ENCODE measurements at places on chromosomes 4 and X.
A peak's percentile ranks its signal among the peaks of the same experiment; 100 is the strongest.

GRCh38 chrX:108484251-108484650, 44.6 kb downstream of the COL4A5 start:
- DNase-seq = no peak

DNA sequence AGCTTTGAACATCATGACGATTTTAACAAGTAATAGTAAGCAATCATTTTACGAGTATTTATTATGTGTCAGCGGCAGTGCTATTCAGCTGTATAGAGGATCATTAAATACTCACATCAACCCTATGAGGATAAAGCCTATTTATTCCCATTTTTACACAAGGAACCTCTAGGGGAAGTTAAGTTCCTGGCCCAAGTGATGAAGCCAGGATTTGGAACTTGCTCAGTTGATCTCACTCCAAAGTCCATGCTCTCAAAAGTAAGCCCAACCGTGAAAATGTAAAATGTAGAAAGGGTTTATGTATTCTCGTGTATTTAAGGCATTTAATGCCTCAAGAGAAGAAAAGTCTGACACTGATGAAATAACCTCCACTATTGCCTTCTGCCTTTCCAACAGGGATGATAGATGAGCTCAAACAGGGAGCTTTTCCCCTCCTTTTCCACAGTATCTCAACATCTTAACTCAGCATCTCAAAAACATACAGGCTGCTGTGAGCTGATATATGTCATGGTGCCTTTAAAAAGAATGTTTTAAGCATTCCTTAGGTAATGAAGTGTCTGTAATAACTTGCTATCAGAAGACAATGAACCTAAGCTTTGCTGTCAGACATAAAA, 35.0 kb upstream of the PLA2G12A start:
- DNase-seq = no peak

DNA sequence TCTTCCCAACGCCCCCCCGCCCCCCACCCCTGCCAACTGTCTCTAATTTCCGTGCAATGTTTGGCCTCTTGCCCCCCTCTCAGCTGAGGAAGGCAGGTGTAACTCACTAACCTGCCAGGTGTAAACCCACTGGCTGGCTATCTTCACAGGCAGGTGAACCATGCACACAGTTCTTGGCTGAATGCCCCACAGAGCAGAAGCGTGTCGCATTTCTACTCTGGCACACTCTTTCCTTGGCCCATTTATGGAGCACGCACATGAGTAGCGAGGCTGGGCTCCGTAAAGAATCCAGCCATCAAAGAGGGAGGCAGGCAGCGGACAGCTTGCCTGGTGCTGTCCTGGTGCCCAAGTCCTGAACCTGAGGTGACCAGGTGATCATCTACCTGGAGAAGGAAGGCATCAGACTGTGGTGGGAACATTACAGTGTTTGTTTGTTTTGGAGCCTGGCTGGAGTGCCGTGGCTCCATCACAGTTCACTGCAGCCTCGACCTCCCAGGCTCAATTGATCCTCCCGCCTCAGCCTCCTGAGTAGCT, 39.2 kb upstream of the CRMP1 start:
- DNase-seq = no peak

- no peak for DNase-seq
Observed at GRCh38 chr4:151804821-151805220, 44.0 kb upstream of the GATB start.

- no peak for DNase-seq
Observed at GRCh38 chr4:106971636-106972035, 64.5 kb downstream of the DKK2 start.

GRCh38 chrX:71492231-71493065, 40.5 kb upstream of the OGT start:
- DNase-seq = no peak

GRCh38 chr4:9942921-9943600, 78.2 kb downstream of the SLC2A9 start:
- DNase-seq = no peak

- DNase-seq = peak; percentile 75
Observed at GRCh38 chrX:84187533-84188319, at the start of gene RPS6KA6. RPS6KA6 (minus strand) TSS chrX:84188199; CDS start chrX:84187899, 300 bp downstream.

DNA sequence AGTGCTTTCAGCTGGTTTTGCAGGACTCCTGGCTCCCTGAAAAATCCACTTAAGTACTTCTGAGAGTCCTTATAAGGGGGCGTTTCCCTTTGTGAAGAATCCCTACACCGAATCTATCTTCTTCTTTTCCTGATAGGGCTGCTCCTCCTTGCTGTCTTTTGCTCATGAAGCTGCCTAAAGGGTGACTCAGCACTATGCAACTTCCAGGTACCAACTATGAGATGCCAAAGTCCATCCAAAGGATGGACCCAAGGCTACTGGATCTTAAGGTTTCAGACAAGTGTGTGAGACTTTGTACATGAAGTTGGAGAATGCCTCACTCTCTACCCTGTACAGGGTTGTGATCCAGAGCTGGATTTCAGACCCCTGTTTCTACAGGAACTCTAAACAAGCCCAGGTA, 485.0 kb upstream of the FAT1 start:
- DNase-seq = no peak

DNA sequence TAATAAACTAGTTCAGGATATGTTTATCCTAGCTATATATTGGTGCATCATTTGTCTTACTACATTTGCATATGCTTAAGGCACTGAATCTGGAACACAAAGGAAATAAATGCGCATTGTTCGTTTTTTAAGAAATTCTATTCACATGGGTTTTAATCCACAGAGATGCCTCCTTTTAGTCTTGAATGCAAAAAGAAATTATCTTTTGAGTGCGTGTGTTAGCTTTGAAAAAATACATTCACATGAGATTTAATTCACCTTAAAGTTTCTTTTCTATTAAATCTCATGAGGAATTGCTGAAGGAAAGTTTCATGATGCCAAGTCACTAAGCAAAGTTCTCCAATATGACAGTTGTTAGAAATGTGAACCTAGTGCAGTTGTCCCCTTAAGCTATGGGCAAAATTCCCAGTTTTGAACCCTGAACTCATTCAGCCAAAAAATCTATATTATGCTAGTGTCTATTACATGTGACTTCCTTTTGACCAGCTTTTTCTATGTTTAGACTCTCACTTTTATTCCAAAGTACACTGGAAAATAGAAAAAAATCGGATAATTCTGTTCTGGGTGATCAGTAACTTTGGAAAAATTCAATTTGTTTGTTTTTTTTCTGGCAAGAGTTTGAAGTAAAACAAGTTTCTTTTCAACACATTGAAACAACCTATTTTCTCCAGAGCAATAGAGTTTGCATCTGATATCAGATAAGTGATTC, 426.2 kb upstream of the MAGEB2 start:
- DNase-seq = no peak

- no peak for DNase-seq
Observed at GRCh38 chr4:95641571-95641970, 92.8 kb upstream of the UNC5C start.

GRCh38 chr4:163467082-163467770, 6.3 kb downstream of the TKTL2 start:
- DNase-seq = no peak

- peak; percentile 22 for DNase-seq
Observed at GRCh38 chr4:8317474-8317873, 47.9 kb downstream of the HTRA3 start.

DNA sequence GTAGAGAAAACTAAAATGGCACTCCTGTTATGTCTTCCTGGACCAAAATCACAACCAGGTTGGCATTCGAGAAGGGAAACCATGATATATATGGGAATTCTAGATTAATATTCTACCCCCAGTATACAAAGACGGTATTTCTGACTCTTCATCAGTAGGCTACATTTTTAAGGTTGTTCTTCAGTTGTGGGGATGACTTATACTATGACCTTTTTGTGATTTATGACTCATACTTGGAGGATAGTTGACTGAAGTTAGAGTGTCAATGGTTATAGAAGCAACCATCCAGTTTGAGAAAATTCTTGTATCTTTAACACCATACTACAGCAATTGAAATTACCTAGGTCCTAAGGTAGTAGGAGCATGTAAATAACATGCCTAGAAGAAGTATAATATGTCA, 49.8 kb upstream of the CYSLTR1 start:
- DNase-seq = no peak

DNA sequence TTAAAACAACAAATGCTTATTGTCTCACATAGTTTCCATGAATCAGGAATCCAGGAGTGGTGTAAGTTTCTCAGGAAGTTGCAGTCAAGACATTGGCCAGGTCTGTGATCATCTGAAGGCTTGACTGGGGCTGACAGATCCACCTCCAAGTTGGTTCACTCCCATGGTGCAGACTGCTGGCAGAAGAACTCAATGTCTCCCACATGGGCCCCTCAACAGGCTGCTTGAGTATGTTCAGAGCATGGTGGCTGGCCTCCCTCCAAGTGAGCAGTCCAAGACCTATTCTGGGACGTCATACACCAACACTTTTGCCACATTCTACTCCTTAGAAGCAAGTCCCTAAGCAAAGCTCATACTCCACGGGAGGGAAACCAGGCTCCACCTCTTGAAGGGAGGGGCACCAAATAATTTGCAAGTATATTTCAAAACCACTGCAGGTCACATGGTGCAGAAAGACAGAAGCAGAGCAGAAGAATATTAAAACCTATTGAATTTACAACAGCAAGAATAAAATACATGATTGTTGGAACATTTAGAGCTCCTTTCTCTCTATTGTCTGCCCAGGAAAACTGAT, 35.3 kb downstream of the LGI2 start:
- DNase-seq = no peak

DNA sequence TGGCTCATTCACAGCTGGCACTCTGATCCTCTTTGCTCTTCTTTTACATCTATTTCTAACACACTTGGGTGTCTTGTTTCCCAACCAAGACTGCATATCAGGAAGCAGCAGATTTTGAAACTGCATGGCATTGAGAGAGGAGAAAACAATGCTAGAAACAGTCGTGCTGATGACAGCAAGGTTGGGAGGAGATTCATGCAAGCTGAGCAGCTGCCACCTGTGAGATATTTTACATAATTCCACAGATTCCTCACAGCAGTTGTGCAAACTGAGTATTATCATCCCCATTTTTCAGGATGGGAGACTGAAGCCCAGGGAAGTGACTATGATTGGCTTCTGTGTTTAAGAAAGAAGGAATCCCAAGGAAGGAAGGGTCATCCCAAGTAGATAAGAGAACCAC, 105.0 kb downstream of the SLC2A9 start:
- no peak for DNase-seq

DNA sequence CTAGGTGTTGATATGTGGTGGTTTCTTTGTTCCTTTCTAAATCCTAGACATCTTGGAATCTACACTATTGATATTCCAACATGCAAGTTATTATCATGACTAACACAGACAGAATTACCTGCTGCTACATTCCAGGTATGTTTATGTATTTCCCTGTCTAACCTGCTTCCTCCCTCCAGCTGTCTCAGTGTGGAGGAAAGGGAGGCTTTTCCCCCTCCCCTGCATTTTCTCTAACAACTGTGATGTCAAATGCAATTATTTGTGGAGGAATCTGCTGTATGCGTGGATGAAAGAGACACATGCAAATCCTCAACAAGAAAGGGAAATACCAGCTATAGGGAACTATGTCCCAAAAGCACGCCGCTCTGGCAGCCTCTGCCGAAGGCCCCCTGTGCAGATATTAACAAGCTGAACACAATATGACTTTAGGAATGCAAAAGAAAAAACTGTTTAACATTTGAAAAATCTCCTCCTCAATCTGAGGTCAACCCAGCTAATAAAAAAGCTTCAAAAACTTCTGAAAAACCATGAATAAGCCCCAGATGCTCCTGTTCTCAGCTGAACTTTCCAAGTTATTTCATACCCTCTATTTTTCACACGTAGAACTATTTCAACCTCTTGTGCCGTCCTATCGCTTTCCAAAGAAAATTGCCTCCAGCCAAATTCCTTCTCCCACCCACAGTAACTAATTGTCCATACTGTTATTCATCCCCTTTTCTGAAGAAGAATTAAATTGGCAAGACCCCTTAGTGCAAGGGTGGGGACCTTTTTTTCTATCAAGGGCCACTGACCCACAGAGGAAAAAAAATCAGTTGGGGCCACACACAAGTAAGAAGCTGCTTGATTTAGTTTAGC, 225.1 kb upstream of the GPC4 start:
- no peak for DNase-seq

DNA sequence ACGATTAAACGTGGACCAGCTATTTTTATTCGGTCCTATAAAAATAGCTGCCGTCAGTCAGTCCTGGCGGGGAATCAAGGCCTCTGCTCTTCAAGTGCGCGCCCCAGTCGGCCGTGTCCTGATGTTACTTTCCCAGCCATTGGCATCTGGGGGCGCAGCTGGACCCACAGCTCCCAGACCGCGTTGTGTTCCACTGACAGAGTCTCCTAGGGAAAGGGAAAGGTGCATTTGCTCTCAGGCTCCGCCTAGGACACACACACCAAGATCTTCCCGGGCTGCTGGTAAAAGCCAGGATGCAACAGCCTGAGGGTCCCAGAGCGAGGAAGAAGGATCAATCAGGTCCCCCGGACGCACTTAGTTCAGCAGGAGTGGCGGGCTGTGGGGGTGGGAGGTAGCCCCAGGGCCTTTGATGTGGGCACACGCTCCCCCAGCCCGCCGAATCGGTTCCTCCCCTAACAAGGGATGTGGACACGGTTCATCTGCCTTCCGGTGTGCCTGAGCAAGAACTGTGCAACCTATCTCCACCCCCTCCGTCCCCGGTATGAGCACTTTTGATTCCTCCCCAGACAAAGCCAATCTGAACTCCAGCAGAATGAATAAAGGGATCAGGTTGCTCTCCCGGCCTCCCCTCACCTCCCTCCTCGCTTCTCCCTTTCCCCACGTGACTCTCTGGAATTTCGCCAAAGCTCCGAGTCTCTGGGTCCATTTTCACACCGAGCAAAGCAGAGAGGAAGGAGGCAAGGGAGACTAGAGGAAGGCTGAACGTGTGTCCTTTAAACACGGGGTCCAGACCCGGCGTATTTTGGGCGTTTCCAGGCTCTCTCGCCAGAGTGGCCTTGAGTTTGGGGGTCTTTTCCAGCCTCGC, 626 bp upstream of the FRAS1 start:
- DNase-seq = peak; percentile 85

DNA sequence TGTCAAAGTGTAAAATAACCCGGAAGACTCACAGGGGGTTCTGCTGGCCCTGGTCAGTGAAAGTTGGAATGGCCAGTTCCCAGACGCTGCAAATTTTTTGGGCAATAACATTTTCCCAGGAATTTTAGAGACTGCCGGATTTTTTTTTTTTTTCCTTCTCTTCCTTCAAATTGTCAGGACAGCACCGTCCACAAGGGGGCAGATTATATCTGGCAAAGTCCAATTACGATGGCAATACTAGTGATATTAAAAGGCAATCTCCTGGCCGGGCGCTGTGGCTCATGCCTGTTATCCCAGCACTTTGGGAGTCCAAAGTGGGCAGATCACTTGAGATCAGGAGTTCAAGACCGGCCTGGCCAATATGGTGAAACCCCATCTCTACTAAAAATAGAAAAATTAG, 20.5 kb downstream of the SLC25A5 start:
- DNase-seq = no peak

Data from ecto neural progenitor cell (in vitro differentiated cells).